ENCODE measurements at places on chromosomes 12 and 14.

GRCh38 chr12:125079084-125079483 is 13.8 kb downstream of the AACS start:
- no peak for DNase-seq

GRCh38 chr14:63387711-63388110 is 69.0 kb upstream of the GPHB5 start:
- DNase-seq, result no peak

- no peak for DNase-seq
Observed at GRCh38 chr14:22471545-22472121, 117.4 kb downstream of the DAD1 start.

DNA sequence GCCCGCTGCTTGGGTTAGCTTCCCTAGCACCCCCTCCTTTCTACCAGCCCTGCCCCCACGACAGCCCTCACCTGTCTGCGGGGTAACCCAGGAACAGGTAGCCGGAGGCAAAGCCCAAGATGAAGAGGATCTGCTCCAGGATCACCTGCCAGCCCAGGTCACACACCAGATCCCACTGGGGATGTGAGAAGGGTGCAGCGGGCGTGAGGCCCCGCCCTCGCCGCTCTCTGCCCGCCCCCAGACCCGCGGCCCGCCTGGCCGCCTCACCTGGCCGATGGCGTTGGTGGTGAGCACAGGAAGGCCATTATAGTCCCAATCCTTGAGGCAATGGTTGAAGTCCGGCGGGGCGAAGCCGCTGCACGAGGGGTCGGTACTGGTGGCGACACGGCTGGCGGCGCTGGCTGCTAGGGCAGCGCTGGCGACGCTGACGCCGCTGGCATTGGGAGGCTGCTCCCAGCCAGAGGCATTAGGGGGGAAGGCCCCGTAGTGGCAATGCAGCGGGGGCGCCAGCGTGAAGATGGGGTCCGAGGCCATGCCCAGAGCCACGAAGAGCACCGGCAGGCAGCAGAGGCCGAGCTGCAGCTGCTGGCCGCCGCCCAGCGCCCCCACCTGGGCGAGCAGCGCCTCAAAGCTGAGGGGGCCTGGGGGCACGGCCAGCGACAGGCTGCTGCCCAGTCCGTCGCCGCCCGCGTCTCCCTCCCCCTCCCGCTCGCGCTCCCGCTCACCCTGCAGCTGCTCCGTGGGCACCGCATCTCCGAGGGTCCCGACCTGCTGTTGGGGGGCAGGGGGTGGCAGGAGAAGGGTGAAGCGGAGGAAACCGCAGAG is 794 bp downstream of the SLC22A17 start:
- no peak for DNase-seq

- DNase-seq, result no peak
Observed at GRCh38 chr14:96287856-96288255, 31.8 kb downstream of the BDKRB1 start.

DNA sequence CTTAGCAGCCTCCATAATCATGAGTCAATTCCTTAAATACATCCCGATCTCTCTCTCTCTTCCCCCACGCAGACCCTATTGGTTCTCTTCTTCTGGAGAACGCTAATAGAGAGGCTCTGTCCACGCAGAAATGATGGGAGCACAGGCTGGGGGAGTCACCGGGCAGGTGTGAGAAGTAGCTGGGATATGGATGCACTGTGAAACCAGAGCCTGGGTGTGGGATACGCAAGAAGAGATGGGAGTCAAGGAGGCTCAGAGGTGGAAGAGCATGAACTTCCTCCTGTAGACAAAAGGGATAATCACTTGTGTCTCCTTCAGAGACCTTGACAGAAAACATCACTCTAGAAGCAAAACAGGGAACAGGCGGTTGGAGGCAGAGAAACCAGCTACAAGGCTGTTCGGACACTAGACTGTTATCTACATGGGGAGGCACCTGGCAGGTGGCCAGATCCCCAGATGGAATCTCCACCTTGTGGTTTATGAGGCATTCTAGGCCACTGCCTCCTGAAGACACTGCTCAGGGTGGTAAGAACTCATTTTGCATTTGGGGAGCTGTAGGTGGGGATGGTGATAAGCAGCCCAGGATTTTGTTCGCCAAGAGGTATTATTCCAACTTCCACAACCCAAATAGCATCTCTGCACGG is 7.2 kb upstream of the SELPLG start:
- no peak for DNase-seq

- peak; percentile 21 for DNase-seq
Observed at GRCh38 chr12:112107306-112108201, 1.0 kb downstream of the NAA25 start.

- DNase-seq, result no peak
Observed at GRCh38 chr12:8817856-8818255, 4.6 kb upstream of the A2ML1 start.

DNA sequence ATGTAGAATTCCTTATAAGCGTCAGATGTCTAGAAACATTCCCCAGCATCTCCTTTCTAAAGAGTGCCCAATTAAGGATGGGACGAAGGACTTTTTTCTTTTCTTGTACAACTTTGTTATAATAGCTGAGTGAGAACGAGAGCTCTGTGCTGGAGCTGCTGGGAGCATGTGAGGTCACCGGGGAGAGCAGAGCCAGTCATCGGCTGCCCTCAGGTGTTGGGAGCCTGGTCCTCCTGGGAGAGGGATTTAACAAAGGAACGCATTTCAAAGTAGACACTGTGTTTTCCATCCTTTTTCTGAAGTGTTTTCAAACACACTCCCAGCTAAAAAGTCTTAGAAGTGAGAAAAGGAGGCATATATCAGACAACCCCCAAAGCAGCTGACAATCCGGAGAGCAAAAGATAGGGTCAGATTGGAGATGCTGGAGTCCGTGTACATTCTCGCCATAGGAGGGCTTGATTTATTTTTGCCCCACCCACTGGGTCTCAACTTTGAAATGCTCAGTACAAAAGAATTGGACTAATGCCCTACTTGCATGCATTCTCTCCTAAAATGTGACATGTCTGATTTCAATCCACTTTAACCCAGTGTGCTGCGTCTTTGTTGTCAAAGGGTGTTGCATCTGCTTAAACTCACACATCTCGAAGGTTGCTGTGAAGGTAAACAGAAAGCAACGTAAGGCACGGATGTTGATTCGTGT is 50.8 kb upstream of the PIWIL1 start:
- DNase-seq, result no peak

GRCh38 chr14:42994051-42994736 is 1387.5 kb downstream of the LRFN5 start:
- no peak for DNase-seq

GRCh38 chr14:97710726-97711125 is 913.5 kb downstream of the VRK1 start:
- DNase-seq, result no peak

GRCh38 chr14:85188836-85189235 is 341.1 kb upstream of the FLRT2 start:
- no peak for DNase-seq

GRCh38 chr14:64947710-64948611 is 5.4 kb upstream of the GPX2 start:
- no peak for DNase-seq

GRCh38 chr14:102853648-102854047 is 68.8 kb upstream of the AMN start:
- no peak for DNase-seq
